ENCODE measurements at places on chromosomes 4 and X. TPM values are rescaled to one million over a fixed set of nuclear protein-coding genes. Genes with fewer than 3 reads are reported as not detected.

The MED14 gene
- 21.0 TPM for total RNA-seq

The SORCS2 gene
- total RNA-seq = 0.69 TPM

The CCKAR gene
- not detected for total RNA-seq

The FIP1L1 gene
- total RNA-seq = 87.8 TPM

The CFAP47 gene
- not detected for total RNA-seq

Measured in melanocyte of skin (primary cell).